ENCODE measurements at places on chromosomes 1 and 21.

- DNase-seq = no peak
Measured at GRCh38 chr21:29499734-29500343, 201.1 kb downstream of the BACH1 start.

DNA sequence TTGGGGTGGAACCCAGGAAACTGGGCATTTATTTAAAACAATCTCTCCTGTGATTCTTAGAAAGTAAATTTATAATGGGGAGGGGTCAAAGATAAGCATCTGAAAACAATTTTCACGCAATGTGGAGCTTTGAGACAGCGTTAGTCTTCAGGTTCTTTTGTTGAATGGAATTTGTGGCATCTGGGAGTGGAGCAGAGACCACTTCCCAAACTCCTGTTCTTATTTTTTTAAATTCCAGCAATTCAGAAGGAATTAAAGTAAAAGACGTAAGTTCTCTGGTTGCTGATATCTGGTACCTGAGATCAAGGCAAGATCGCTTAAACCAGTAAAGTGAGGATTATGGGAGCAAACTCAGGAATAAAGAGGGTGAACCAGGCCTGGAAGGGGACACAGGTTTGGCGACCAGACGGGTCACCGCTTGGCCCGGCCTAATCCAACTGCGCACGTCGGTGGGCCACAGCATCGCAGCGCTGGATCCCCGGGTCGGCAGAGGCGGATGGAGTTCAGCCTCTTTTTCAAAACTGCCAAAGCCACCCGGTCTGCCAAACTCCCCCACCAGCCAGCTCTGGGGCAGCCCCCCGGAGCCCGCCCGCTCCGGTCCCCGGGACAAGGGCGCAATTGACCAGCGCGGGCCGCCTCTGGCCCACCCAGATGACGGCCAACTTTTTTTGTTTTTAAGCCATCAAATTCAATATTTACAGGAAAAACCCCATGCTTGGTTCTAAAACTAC is 754 bp upstream of the PDPN start:
- DNase-seq = no peak

GRCh38 chr1:29785137-29785527 is 548.8 kb downstream of the PTPRU start:
- DNase-seq = no peak

DNA sequence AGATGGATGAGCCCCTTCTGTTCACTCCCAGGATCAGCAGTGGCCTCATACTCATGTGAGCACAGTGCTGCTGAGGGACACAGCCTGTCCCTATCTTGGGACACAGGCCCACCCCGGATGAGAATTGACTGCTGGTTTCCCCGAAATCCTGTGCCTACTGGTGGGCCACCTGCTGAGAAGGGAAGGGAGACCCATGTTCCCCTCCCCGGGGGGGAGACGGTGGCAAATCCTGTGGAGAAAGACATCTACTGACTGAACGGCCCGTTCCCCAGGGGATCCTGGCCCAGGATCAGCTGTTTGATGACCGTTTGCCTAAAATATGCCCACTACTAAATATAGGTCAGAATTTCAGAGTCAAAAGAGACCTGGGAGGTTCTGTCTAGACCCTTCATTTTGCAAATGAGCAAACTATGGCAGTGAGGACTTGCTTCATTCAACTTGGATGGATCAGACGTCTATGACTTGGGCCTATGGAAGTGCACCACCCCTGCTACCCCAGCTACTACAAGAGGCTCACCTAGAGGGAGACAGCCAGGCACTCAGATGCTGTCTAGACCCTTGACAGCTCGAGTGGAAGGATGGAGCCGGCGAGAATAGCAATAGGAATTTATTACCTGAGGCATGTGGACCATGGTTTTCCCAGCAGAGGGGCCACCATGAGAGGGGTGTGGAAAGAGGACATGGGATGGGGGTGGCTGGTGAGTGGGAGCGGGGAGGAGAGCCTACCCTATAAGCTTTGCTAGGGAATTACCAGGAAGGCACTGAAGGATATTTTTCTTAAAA is 15.6 kb upstream of the THEMIS2 start:
- DNase-seq = no peak

- DNase-seq = no peak
Measured at GRCh38 chr1:85975912-85976371, 180.6 kb downstream of the COL24A1 start.

GRCh38 chr1:63774617-63775417 is 1.0 kb downstream of the ROR1 start:
- DNase-seq = no peak

GRCh38 chr1:180218806-180219765 is 11.0 kb upstream of the LHX4 start:
- DNase-seq = no peak

- no peak for DNase-seq
Measured at GRCh38 chr21:34271189-34271851, 92.5 kb upstream of the KCNE2 start.

Measured in GDM1 (cell line).